ENCODE measurements at places on chromosomes 13 and 19.

DNA sequence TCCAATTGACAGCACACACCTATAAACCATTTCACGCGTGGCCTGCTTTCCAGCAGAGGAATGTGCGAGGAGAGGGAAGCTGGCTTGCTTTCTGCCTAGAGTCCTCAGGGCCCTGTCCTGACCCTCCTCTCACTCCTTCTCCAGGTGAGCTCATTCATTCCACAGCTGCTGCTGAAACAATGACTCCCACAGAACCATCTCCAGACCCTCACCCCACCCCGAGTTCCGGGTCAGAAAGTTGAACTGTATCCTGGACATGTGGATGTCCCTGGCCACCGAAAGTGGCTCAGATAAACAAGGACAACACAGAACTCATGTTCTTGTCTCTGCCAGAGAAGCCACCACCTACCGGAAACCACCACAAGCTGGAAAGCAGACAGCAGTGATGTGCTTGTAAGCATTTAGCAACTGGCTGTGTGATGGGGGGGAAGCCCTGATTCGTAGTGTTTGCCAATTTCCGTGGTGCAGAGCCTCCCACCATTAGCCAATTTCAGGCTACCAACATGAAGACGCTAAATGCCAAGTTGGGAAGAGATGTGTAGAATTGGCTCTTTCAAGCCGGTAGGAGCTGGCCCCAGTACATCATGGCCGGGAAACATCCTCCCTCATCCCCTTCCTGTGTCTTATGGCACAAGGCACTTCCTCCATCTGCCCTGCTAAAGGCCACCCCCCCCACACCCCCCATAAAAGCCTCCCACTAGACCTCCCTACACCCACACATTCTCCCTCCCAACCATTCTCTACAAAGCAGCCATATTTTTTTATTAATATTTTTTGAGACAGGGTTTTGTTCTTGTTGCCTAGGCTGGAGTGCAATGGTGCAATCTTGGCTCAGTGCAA lies 5.0 kb downstream of the SYCE2 start:
- no peak for DNase-seq

DNA sequence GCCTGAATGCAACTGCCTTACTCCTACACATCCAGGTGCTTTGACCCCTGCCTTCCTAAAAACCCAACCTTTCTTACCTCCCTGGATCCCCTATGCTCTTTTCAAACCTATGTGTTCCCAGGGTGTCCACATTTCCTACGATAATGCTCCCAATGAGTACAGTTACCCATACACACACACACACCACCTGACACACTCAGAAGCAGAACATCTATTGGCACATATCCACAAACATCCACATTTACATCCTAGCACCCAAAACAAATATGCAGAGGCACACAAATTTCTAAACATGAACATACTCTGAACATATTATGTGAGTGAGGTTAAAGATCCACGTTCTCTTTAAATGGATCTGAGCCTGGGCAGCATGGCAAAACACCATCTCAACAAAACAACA lies 22.4 kb upstream of the PLAUR start:
- no peak for DNase-seq

DNA sequence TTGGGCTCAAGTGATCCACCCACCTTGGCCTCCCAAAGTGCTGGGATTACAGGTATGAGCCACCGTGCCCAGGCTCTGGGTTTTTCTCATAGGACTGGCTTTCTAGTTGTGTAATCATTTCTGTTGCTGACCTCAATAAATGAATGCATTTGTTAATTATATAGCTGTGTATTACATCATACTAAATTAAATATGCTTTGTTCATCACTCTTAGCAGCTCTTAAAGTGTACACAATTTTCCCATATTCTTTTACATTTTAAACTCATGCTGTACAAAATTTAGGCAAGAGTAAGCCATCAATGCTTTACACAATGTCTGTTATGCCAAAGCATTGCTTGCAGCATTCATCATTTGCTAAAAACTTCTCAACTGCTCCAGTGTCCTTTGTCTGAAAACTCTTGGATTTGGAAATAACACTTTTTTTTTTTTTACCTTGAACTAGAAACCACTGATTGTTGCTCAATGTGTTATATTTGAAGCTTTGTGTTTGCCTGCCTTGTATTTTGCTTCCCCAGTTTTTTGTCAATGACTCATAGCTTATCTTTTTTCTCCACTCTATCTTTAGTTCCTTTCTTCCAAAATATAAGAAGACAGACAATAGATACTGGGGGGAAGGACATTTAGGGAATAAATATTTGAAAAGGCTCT lies 31.4 kb downstream of the CCDC122 start:
- no peak for DNase-seq

- DNase-seq, result no peak
Observed at GRCh38 chr13:50809133-50810090, 34.1 kb downstream of the DLEU7 start.
